Stimulated activated naive CD4-positive, alpha-beta T cell treated with Interleukin-2 at 50 U/mL for 16 hours (primary cell): ENCODE measurements at places on chromosomes 5 and 9.

DNA sequence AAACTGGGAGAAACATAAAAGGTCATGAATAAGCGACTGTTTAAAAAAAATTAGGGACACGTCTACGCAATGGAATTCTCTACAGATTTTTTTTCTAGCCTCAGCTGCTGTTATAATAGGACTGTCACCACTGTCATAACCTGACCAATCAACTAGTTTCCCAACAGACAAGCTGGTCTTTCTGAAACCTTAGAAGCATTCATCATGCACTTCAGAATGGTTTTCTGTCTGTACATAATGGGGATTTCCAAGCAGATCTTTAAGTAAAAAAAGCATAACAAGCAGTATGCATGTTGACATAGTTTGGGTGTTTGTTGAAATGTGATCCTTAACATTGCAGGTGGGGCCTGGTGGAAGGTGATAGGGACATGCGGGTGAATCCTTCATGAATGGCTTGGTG is 58.3 kb upstream of the SEMA6A start:
- no peak for DNase-seq

DNA sequence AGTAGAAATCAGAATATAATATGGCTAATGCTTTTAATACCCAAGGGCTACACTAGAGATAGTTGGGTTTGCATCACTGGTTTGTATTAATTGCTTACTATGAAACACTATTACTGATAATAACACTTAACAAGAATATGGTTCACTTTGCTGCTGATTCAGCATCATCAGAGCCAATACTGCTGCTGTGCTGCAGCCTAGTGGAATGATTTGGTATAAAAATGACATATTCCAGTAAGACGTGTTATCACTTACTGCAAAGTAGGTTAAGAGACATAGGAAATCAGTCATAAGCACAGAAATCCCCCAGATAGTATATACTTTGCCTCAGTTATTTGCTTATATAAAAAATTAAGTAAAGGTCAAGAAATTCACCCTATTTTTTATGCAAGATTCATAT is 2.8 kb downstream of the CDH10 start:
- DNase-seq = no peak

DNA sequence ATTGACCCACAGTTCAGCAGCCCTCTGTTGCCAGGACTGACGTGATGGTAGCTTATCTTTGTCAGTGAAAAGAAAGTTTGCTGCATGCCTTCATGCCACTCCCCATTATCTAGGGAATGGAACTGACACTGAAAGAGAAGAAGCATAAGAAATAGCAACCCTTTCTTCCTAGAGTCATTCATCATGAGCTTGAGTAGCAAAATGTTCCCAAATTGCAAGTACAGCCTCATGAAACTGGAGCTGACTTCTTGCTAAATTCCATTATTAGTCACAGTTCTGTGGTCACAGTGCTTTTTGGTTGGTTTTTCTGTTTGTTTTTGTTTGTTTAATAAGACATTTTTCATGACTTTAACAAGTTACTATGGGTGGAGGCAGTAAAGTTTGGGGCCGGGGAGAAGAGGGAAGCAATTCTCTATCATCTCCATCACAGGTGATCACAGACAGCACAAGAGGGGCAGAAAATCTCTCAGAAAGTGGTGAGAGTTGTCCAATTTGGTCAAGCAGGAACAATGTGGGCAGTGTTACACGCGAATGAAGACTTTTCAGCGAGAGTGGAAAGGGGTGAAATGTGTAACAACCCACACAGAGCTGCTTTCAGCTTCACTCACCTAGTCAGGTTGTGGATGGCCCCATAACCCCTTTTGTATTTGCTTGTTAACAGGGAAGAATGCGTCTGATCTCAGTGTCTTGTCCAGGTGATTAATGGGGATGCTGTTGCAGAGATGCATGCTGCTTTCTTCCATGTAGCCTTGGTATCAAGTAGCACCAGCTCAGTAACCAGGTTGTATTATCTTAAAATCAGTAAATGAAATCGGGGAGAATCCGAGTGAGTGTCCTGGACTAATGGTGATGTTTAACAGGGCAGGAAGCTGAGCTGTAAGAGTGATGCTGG is 440.4 kb downstream of the DMRT2 start:
- no peak for DNase-seq

- no peak for DNase-seq
These were observed 27.0 kb downstream of the NDUFA8 start for GRCh38 chr9:122132539-122132938.

GRCh38 chr9:93329629-93330280 is 121.7 kb upstream of the FAM120A start:
- no peak for DNase-seq

- DNase-seq = no peak
These were observed 189.7 kb downstream of the PALM2AKAP2 start for GRCh38 chr9:109969573-109970237.

DNA sequence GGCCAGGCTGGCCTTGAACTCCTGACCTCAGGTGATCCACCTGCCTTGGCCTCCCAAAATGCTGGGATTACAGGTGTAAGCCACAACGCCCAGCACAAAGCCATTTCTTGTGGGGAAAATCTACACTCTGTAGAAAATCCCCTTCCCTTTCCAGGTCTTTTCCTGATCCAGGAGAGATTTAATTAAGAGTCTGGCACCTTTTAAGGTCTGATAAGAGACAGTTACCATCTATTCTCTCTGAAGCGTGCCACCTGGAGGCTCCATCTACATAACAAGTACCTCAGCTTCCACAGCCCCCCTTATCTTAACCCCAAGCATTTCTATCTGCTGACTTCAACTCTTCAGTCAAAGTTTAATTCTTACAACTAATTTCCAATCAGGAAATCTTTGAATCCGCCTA is 71.4 kb upstream of the CDK20 start:
- no peak for DNase-seq

DNA sequence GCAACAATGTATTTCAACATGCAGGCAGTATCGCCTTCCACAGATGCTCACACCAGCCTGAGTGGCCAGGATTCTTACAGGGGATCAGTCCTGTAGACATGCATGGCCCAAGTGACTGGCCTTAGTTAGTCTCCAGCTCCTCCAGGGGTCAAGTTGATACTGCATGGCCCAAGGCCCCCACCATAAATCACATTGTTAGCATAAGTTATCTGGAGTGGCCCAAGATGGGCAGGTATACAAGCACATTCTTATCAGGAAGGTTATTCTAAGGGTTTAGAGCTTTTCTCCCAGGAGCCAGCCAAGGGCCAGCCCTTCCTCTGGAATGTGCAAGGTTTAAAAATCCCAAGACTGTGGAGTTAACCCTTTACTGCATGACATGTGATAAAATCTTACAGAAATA is 230.9 kb upstream of the NFIL3 start:
- DNase-seq = no peak

GRCh38 chr5:74052441-74053221 is 426.6 kb downstream of the ARHGEF28 start:
- DNase-seq = no peak

DNA sequence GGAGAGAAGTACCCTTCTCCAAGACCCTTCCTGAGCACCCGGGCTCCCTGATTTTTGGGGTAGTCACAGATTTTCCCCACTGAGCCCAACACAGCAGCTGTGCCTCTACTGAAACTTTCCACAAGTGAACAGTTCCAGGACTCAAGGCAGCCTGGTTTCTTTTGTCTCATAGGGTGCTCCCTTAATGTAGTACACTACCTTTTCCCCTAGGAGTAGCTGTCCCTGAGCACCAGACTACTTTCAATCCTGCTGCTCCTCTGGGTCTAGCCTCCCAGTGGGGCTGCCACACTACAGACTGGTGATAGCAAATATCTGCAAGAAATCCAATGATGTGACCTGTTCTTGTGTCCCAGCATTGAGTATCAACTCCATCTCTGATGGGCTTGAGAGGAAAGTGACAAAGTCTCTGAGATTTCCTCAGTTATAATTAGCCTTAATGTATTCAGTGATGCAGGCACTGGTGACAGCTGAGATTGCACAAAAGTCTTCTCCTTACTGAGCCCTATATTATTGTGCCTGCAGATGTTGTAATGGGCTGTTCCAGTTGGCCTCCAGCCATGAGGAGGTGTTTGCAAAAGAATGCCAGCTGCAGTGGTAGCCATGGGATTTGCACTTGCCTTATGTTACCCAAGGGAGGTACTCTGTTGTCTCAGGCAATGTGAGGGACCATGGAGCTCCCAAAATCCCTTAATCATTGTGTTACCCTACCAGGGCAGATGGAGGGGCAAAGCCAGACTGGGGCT is 1802.5 kb downstream of the EFNA5 start:
- DNase-seq = no peak

GRCh38 chr9:34600908-34601307 is 11.0 kb downstream of the RPP25L start:
- no peak for DNase-seq

GRCh38 chr5:173627860-173628392 is 11.5 kb upstream of the BOD1 start:
- DNase-seq = no peak
